ENCODE measurements at places on chromosomes 13 and 19.

DNA sequence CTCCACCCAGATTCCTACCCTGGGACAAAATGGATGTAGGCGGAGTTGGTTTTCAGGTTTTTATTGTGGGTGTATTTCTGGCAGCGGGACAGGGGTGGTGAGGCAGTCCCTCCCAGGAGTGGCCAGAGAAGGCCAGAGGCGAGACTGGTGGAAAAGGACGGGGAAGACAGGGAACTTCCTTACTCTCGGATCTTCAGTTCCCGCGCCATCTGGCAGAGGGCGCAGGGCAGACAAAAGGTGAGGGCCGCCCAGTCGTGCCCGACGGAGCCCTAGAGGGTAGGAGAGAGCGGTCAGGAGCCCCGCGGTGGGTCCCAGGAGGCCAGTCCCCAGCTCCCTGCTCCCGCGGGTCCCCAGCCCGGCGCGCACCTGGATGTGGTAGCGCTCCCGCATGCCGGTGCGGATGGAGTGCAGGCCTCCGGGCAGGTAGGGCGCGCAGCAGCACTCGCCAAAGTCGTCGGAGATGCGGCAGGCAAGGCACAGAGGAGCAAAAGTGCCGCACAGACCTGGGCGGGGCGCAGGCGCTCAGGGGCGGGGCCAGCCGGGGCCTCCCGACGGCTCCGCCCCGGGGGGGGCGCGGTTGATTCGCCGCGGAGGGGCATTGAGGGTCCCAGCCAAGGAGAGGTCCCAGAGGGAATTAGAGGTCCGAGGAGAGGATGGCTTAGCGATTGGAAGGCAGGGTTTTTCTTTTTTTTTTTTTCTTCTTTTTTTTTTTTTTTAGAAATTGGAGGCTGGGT lies 3.0 kb downstream of the CNFN start:
- peak; percentile 35 for DNase-seq

GRCh38 chr13:51957377-51958216 lies 53.7 kb downstream of the ATP7B start:
- no peak for DNase-seq

DNA sequence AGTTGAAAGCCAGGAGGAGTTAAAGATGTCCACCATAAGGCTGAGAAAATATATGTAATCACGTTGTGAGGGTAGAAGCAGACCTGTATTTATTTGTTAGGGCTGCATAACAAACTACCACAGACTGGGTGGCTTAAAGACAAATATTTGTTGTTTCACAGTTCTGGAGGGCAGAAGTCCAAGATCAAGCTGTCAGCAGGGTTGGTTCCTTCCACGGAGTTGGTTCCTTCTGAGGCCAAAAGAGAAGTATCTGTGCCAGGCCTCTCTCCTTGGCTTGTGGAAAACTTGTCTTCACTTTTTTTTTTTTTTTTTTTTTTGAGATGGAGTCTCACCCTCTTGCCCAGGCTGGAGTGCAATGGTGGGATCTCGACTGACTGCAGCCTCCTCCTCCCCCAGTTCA lies 73.7 kb upstream of the SLAIN1 start:
- no peak for DNase-seq

DNA sequence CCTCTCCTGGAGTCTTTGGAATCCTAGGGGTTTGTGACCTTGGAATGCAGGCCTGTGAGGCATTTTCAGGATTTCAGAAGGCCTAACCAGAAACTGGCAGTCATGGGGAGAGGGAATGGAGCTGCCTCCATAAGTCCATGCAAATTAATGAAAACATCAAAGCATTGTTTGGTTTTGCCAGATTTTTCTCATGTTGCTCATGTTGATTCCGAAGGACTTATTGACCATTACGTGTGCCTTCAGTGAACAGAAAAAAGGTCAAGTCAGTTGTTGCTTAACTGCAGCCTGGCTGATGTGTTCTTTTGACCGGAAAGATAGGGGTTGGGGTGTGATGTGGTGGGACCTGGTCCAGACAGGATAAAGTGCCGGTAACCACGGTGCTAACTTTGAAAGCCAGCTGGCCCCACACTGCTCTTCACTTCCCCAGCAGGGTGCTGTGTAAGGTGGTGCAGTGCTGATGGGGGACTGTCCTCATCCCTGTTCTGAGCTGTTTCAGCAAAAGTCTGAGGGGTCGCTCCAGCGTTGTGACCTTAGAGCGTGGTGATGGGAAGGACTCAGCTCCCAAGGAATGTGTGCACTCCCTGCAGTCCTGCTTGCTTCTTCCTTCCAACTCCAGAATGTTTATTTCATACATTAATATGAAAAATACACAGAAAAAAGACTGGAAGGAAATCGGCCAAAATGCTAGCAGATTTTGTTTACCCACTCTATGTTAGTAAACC lies 3.5 kb downstream of the RNF113B start:
- no peak for DNase-seq

- no peak for DNase-seq
Measured at GRCh38 chr13:73168226-73168952, 109.6 kb downstream of the KLF5 start.

DNA sequence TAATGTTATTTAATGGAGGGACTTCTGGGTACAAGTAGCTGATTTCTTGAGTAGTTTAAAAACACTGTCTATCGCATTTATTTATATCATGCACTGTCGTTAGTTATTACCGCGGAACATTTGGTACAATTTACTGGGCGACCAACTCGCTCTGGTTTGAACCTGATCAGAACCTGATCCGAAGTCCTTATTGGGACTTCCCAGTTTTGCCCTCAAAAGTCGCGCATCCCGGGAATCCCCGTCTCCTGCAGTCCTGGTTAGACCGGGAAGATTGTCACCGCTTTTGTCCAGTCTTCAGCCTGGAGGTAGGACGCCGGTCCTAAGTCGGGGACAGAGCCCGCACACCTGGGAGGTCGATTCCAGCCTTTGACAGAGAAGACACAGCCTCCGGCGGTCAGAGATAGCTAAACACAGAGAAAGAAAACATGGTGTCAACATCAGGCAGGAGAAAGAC lies 694 bp downstream of the CLN5 start:
- no peak for DNase-seq

DNA sequence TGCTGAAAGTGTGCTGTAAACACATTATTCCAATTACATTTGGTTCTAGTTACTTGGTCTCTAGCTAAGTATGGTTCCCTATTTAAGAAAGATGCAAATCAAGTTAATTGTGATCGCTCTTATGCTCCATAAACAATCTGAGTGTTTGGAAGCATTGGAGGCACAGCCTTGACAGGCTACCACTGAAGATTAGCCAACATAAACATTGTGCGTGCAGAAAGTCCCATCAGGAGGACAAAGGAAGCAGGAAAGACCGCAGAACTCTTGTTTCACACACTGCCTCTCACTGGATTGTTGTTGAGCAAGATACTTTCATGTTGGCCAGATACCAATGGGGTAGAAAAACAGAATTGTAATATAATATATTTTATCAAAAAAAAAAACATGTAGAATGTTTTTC lies 814.4 kb downstream of the EFNB2 start:
- no peak for DNase-seq

DNA sequence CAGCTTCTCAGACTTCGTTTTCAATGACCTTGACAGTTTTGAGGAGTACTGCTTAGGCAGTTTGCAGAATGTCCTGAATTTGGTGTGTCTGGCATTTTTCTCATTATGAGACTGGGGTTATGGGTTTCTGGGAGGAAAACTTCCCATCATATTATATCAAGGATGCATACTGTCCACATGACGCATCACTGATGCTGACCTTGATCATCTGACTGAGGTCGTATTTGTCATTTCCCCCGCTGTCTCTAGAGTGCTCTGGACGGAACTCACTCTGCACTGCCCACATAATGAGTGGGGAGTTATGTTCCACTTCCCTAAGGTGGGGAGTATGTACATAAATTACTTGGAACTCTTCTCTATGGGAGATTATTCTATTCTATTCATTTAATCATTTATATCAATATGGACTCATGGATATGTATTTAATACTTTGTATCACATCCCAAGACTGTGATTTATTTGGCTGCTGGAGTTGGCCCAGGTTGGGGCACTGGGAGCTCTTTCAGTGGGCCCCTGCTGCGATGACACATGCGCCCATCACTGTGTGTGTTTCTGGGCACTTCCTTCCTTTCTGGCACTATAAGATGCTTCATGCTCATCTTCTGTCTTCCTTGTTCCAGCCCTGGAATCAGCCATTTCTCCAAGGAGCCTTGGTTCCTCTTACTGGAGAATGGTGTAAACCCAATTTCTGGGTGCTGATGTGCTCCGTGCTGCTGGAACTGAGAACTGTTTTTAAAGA lies 138.6 kb downstream of the MIPEP start:
- DNase-seq: no peak

DNA sequence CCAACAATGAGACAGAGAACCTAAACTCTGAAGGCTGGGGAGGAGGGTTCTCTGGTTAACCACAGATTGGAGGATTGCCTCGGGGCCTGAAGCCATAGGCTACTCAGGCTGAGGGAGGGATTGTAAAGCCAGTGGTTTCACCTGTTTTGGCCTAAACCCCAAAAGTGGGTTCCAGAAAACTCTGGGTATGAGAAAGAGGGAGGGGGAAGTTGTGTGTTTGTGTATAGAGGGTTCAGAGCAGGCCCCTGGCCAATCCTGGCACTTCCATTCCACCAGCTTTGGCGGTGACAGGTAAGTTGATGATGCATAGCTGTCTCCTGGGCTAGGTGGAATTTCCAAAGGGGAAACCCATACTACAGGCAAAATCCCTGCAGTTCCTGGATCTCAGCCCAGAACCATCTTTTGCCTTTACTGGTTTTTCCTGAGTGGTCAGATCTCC lies 13.5 kb upstream of the CCDC97 start:
- DNase-seq: no peak

DNA sequence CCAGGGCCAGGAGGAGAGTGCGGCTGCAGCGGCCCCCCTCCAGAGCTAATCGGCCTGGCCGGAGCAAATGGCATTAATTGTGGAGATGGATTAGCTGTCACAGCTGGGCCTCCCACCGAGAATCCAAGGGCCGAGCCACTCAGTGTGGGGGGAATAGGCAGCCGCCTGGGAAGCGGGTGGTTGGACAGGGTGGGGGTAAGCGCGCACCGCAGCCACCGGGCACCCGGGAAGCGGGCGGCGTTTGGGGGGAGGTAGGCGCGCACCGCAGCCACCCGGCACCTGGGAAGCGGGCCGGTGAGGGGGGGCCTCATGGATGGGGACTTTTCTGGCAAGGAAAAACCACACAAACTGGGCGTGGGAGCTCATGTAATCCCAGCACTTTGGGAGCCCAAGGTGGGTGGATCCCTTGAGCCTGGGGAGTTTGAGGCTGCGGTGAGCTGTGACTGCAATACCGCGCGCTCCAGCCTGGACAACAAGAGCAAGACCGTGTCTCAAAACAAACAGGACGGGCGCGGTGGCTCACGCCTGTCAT lies 9.7 kb downstream of the R3HDM4 start:
- no peak for DNase-seq

GRCh38 chr13:54029720-54030119 lies 1001.1 kb downstream of the OLFM4 start:
- no peak for DNase-seq

GRCh38 chr13:39253774-39254173 lies 215.5 kb downstream of the NHLRC3 start:
- no peak for DNase-seq

- DNase-seq: no peak
Measured at GRCh38 chr19:7931221-7932061, 5.5 kb upstream of the CTXN1 start.

DNA sequence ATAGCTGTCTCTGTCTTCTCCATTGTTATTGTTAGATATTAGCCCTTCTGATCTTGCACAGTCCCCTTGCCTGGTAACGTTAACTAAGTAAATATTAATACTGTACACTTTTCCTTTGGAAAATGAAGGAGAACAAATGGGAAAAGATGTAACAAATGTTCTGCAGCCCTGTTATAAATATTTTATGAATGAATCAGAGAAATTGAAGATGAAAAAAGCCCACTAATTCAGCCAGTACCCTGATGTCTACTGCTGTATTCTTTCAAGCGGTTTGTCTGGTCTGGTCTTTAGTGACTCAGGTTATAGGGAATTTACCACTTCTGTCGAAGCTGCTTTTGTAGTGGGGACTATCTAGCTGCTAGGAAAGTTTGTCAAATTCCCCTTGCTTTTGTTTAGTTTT lies 121.0 kb downstream of the COG6 start:
- no peak for DNase-seq

DNA sequence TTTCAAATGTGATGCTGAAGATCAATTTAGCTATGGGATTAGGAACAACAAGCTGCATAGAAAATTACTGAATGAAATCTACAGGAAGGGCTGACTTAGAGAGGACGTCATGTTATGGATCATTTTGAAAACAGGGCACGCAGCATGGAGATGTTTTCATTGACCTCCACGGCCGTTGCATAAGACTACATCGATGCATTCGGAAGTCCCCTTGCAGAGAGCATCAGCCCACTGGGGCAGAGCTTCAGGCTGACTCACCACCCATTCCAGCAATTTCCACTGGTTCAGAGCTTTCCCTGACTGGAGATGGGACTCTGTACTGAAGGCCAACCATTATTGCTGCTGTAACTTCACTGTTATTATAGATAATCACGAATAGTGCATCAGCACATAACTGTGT lies 305.3 kb downstream of the IRS2 start:
- no peak for DNase-seq

DNA sequence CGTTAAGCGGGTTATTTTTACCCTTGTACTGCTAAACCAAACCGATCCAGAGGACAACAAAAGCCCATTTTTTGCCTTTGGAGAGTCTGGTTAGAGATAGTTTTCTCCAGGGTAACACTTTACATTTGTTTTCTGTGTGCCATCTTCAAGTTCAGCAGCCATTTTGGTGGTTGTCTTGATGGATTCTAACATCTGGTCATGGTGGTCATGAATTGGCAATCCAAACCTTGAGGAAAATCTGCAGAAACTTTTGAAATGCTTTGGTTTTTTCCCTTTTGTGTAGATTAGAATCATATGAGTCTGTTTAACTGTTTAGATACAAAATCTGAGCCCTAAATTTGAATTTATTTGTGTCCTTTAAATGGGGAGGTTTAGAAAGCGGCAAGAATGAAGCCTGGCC lies 16.6 kb downstream of the HNRNPM start:
- DNase-seq: no peak

- DNase-seq: peak; percentile 96
Measured at GRCh38 chr19:49876422-49877019, 634 bp downstream of the AKT1S1 start.

GRCh38 chr13:99150575-99151361 lies 49.9 kb upstream of the UBAC2 start:
- no peak for DNase-seq

DNA sequence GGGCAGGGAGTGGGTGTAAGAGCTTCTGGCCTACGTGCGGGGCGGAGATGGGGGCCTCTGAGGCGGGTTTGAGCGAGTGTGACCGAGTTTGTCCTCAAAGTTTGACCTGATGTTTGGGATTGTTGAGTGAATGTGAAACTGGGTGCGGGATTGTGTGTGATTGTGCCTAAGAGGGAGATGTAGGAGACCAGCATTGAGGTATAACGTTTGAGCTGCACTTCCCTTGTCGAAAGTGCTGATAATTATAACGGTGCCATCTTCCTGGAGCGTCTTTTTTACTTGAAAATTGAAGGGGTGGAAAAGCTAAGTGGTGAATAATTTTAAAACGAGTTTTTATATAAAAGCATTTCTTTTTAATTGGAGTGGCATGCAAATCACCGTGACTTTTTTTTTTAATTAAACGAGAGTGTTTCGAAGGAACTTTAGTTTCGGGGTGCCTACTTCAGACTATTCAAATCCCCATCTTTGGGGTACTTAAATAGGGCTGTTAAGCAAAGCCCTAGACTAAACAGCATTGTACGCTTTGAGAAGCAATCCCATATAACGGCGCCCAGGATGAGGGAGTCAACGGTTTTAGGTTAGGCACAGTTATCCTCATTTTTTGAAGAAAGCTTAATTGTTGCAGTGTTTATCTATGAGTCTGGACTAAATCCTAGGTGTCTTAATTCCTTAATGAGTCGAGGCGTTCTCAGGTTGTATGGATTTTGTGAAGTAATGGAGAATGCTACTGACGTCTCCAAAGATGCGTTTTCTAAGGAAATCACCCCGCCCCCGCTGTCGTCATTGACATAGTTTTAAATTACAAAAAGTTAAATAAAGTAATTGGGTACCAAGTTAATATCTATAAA lies 594 bp downstream of the ZNF146 start:
- no peak for DNase-seq
